ENCODE measurements at places on chromosomes 4 and X. TPM values are rescaled to one million over a fixed set of nuclear protein-coding genes. Genes with fewer than 3 reads are reported as not detected.

GRCh38 chr4:1201851-1202525, 29.6 kb upstream of the SPON2 start:
- H3K27me3 ChIP-seq, result no peaks in the 10 kb centered on the region
- H3K4me1 ChIP-seq, result peaks cover 11% of the 10 kb centered on the region
- no peaks in the 10 kb centered on the region for H3K36me3 ChIP-seq
- H3K27ac ChIP-seq, result no peak overlapping the region

DNA sequence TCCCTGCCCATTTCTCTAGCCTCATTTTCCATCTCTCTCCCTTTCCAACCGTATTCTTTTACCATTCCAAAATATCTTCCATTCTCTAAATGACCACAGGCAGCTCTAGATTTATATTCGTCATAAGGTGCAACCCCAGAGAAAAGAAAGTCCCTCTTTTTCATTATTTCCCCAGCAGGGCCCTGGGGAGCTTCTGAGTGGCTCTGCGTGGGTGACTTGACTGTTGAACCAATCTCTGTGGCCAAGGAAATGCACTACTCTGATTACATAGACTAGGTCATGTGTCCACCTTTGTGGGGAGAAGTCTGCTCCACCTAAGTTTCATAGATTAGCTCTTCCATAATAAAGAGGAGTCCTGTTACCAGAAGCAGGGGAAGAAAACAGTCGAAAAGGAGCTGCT, 51.4 kb downstream of the ATOH1 start:
- no peak overlapping the region for H3K27ac ChIP-seq
- no peak overlapping the region for H3K4me3 ChIP-seq
- no peak for DNase-seq

DNA sequence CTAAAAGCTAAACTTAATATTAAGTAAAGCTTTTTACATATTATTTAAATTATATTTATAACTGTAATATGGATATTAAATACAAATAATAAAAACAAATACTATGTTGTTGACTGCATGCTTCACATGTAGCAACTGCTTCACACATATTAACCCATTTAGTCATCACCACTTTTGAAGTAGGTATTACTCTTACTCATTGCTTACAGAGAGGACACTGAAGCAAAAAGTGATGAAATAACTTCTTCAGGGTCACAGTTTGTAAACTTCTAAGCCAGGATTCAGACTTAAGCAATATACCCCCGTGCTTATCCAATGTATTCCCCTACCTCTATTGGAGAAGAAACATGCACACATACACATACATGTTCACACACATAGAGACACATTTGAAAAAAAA, 166.6 kb downstream of the DKK2 start:
- no peaks in the 10 kb centered on the region for H3K36me3 ChIP-seq
- no peak overlapping the region for H3K27ac ChIP-seq
- no peaks in the 10 kb centered on the region for H3K4me1 ChIP-seq
- H3K27me3 ChIP-seq, result no peaks in the 10 kb centered on the region
- H3K4me3 ChIP-seq, result no peak overlapping the region
- DNase-seq, result no peak

DNA sequence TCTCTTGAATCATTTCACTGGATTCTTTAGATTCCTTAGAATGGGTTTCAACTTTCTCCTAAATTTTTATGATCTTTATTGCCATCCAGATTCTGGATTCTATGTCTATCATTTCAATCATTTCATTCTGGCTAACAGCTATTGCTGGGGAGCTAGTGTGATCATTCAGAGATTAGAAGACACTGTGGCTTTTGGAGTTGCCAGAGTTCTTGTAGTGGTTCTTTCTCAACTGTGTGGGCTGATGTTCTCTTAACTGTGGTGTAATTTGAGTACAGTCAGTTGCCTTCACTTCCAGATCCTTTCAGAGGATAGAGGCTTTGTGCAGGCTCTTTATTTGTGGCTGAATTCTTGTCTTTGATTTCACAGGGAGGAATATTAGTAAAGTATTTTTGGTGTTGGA, 12.1 kb upstream of the CSN2 start:
- no peaks in the 10 kb centered on the region for H3K27me3 ChIP-seq
- H3K27ac ChIP-seq, result no peak overlapping the region
- H3K4me3 ChIP-seq, result no peak overlapping the region
- no peaks in the 10 kb centered on the region for H3K36me3 ChIP-seq
- DNase-seq, result no peak

GRCh38 chr4:185738820-185739219, 73.2 kb downstream of the SORBS2 start:
- H3K4me1 ChIP-seq, result no peaks in the 10 kb centered on the region
- H3K27me3 ChIP-seq, result no peaks in the 10 kb centered on the region
- no peak for DNase-seq
- no peak overlapping the region for H3K27ac ChIP-seq
- no peaks in the 10 kb centered on the region for H3K36me3 ChIP-seq

DNA sequence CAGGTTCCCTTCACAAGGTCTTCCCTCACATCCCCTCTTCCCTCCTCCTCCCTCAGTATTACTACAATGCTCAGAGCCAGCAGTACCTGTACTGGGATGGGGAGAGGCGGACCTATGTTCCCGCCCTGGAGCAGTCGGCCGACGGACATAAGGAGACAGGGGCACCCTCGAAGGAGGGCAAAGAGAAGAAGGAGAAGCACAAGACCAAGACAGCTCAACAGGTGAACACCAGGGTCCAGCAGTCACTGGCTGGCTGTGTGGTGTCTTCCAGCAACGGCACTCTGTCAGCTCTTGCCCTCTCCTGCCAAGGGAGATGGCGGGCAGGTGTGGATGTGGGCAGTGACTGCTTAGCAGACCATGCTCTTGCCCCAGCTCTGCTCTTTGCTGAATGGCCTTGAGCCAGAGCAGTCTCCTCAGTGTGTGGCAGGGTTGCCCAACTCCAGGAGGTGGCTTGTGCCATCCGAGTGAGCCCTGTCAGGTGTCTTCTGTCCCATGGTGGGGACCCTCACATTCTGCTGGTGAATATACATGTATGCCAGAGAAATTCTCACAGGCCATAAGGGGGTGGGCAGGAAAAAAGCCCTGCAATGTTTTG, 11.4 kb upstream of the UBA1 start:
- peaks cover 3% of the 10 kb centered on the region for H3K36me3 ChIP-seq
- no peaks in the 10 kb centered on the region for H3K27me3 ChIP-seq
- DNase-seq, result no peak

- H3K27me3 ChIP-seq, result no peaks in the 10 kb centered on the region
- no peaks in the 10 kb centered on the region for H3K36me3 ChIP-seq
- DNase-seq, result no peak
- H3K4me3 ChIP-seq, result no peak overlapping the region
- no peak overlapping the region for H3K27ac ChIP-seq
- peaks cover 11% of the 10 kb centered on the region for H3K4me1 ChIP-seq
Measured at GRCh38 chrX:19869193-19869592, 18.2 kb downstream of the SH3KBP1 start.

APLN gene
- 0.86 TPM for total RNA-seq

DHRSX gene
- 12.0 TPM for total RNA-seq

CENPVL2 gene
- not detected for total RNA-seq

GRCh38 chr4:180635281-180635680, 1607.9 kb upstream of the TENM3 start:
- H3K27ac ChIP-seq, result no peak overlapping the region
- DNase-seq, result no peak
- H3K4me1 ChIP-seq, result no peaks in the 10 kb centered on the region
- no peaks in the 10 kb centered on the region for H3K27me3 ChIP-seq
- H3K36me3 ChIP-seq, result no peaks in the 10 kb centered on the region
- no peak overlapping the region for H3K4me3 ChIP-seq

GRCh38 chr4:152289941-152290340, 246.0 kb downstream of the FBXW7 start:
- H3K36me3 ChIP-seq, result no peaks in the 10 kb centered on the region
- no peaks in the 10 kb centered on the region for H3K27me3 ChIP-seq
- H3K27ac ChIP-seq, result no peak overlapping the region

DNA sequence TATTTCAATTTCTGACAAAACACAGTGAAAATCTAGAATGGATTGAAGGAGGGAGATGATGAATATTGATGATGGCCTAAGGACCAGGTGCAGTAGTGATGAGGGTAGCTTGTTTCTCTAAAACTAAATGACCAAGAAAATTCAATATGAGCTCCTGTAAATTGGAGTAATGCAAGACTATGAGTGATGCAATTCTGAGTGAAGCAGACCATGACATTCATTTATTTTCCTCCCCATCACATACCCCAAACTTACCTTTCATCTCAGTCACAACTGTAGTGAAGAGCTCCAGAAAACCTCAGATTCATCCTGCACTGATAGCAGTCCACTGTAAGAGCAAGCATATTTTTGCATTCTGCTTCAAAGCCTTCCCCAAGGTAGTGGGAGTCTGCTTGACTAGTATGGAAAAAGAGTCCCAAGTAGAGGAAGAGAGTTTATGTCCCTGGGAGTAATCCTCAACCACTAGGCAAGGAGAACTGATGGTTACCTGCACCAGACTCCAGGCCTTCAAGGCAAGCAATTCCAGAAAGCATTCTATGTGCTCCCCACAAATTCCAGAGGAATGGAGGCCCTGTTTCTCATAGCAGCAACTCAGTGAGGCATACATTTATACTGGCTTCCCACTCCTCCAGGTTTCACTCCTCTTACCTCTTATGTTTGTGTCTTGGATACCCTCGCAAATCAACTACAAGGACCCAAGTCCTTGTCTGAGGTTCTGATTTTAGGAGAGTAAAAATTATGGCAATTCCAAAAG, 47.2 kb downstream of the CXCL1 start:
- no peak overlapping the region for H3K27ac ChIP-seq
- no peak for DNase-seq
- peaks cover 4% of the 10 kb centered on the region for H3K27me3 ChIP-seq

GRCh38 chrX:46755671-46756070, 3.2 kb downstream of the SLC9A7 start:
- H3K27me3 ChIP-seq, result no peaks in the 10 kb centered on the region
- H3K27ac ChIP-seq, result no peak overlapping the region
- H3K4me1 ChIP-seq, result no peaks in the 10 kb centered on the region
- H3K4me3 ChIP-seq, result no peak overlapping the region
- no peaks in the 10 kb centered on the region for H3K36me3 ChIP-seq

GRCh38 chrX:31981546-31982062, 909.8 kb upstream of the FTHL17 start:
- H3K4me1 ChIP-seq, result no peaks in the 10 kb centered on the region
- no peak overlapping the region for H3K4me3 ChIP-seq
- no peak overlapping the region for H3K27ac ChIP-seq

- H3K4me3 ChIP-seq, result no peak overlapping the region
- DNase-seq, result no peak
- H3K27ac ChIP-seq, result no peak overlapping the region
- H3K27me3 ChIP-seq, result no peaks in the 10 kb centered on the region
Measured at GRCh38 chrX:155266439-155266838, 2.1 kb upstream of the RAB39B start.

DNA sequence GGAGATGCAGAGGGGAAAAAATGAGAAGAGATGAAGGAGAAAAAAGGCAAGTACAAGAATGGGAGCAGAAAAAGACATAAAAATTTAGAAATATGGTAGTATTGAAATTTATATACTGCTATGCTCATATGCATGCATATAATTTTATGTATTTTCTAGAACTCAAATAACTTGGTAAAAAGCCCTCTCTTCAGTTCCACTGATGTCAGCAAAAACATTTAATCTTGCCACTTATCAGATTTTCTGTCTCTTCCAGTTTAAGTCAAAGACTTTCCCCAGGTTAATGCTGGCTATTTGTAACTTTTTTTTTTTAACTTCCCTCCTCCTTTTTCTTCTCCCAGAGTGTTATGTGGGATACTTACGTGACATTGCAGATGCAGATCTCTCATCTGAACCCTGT, 617.5 kb upstream of the CPEB2 start:
- no peaks in the 10 kb centered on the region for H3K27me3 ChIP-seq
- DNase-seq, result no peak
- no peak overlapping the region for H3K4me3 ChIP-seq
- no peaks in the 10 kb centered on the region for H3K36me3 ChIP-seq

GRCh38 chrX:20461002-20461401, 194.3 kb upstream of the RPS6KA3 start:
- no peak for DNase-seq
- H3K27ac ChIP-seq, result no peak overlapping the region
- no peak overlapping the region for H3K4me3 ChIP-seq
- no peaks in the 10 kb centered on the region for H3K4me1 ChIP-seq
- no peaks in the 10 kb centered on the region for H3K36me3 ChIP-seq
- no peaks in the 10 kb centered on the region for H3K27me3 ChIP-seq

DNA sequence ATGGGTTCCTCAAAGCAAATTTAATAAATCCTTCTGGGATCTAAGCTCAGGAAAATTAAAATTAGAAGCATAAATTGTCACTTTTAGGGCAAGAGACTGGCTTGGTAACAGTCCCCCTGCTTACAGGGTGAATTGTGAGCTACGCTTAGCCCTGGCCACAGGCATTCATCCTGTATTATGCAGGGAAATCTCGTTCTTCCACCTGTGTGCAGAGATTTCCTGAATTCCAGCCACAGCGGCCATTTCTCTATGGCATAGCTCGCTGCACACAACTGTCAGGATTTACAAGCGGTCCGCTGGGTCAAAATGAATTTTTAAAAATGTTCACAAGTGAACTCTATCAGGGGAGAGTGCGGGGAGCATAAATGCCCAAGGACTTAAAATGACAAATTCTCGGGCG, 111.9 kb downstream of the DCTD start:
- no peak overlapping the region for H3K4me3 ChIP-seq
- H3K36me3 ChIP-seq, result peaks cover 3% of the 10 kb centered on the region
- no peak overlapping the region for H3K27ac ChIP-seq
- no peak for DNase-seq
- no peaks in the 10 kb centered on the region for H3K4me1 ChIP-seq
- no peaks in the 10 kb centered on the region for H3K27me3 ChIP-seq

GRCh38 chrX:18051690-18052089, 169.0 kb downstream of the BEND2 start:
- H3K27me3 ChIP-seq, result no peaks in the 10 kb centered on the region
- H3K27ac ChIP-seq, result no peak overlapping the region

DNA sequence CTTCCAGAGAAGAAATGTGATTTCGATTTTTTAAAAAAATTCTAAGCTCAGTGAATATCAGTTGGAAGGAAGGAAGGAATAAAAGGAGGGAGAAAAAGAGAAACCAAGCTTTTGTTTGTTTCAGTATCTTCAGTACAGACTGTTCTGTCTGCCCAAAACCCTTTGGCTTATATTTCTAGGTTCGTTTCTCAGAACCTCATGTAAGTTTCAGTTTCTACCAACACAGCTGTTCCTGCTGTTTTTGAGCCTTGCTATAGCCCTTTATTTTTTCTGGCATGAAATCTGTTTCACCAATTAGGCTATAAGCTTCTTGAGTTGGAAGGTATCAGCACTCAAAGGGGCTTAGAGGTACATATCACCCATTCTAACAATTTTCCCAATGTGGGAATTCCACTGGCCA, 157.9 kb downstream of the GBA3 start:
- H3K27ac ChIP-seq, result no peak overlapping the region
- no peak for DNase-seq
- no peaks in the 10 kb centered on the region for H3K36me3 ChIP-seq
- no peaks in the 10 kb centered on the region for H3K4me1 ChIP-seq
- no peak overlapping the region for H3K4me3 ChIP-seq

GAB1 gene
- 14.6 TPM for total RNA-seq

DNA sequence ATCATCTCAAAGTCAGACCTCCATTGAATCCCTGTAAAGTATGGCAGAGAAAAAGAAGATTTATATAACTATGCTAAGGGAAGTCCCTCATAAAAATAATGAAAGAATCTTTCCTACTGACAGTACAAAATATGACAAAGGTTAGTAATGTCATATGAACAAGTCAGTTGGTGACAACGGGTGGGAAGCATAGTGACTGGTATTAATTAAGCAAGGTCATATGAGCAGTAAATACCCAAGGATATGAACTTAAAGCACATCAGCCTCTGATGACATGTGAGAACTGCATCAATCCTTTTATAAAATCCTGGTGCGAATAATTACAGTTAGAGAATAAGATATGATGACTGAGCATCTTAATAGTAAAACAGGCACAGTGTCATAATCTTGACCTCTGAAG, 364.8 kb upstream of the GALNTL6 start:
- no peak overlapping the region for H3K27ac ChIP-seq
- H3K4me1 ChIP-seq, result no peaks in the 10 kb centered on the region
- no peaks in the 10 kb centered on the region for H3K27me3 ChIP-seq
- no peak overlapping the region for H3K4me3 ChIP-seq
- no peaks in the 10 kb centered on the region for H3K36me3 ChIP-seq

CLNK gene
- not detected for total RNA-seq

All from psoas muscle (tissue), 8 donors.